ENCODE measurements at places on chromosomes 5 and 9.

DNA sequence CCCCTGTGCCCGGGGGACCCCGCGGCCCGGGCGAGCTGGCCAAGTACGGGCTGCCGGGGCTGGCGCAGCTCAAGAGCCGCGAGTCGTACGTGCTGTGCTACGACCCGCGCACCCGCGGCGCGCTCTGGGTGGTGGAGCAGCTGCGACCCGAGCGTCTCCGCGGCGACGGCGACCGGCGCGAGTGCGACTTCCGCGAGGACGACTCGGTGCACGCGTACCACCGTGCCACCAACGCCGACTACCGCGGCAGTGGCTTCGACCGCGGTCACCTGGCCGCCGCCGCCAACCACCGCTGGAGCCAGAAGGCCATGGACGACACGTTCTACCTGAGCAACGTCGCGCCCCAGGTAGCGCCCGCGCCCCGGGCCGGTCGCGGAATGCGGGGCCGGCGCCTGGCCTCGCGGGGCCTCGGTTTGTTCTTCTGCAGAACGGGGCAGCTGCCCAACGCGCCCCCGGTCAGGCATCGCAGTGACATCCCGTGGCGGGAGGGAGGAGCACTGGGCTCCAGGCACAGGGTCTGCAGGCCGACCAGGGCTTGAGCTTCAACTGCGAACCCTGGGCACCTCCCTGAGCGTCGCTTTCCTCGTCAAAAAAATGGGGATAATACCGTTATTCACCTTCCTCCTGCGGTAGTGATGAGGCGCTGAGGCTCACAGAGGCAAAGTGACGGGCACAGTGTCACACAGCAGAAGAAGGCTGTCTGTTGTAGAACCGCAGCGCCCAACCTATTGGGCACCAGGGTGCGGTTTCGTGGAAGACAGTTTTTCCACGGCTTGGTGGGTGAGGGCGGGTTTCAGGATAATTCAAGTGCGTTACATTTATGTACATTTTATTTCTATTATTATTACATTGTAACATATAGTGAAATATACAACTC, 777 bp downstream of the ENDOG start:
- peak; percentile 79 for DNase-seq

- DNase-seq: no peak
Measured at GRCh38 chr9:4259489-4259888, 40.4 kb downstream of the GLIS3 start.

GRCh38 chr9:34380511-34381315, 4.0 kb upstream of the MYORG start:
- DNase-seq: peak; percentile 89

DNA sequence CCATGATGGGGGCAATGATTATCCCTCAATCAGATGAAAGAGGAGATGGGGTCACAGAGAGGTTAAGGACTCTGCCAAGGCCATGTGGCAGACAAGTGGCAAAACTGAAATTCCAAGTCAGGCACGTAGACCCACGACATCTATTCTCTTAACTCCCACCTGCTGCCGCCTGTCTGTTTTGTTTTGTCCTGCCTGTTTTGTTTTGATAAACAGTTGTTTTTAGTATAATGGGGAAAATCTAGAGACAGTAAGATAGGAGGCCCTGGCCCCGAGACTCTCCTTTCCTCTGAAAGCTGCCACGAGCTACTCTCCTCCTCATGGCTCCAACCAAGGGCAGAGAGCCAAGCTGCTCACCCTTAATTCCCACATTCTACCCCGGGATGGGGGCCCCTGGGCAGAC, 4.9 kb downstream of the FSTL4 start:
- DNase-seq: no peak

- no peak for DNase-seq
Measured at GRCh38 chr5:139188558-139189270, 9.5 kb downstream of the SIL1 start.

DNA sequence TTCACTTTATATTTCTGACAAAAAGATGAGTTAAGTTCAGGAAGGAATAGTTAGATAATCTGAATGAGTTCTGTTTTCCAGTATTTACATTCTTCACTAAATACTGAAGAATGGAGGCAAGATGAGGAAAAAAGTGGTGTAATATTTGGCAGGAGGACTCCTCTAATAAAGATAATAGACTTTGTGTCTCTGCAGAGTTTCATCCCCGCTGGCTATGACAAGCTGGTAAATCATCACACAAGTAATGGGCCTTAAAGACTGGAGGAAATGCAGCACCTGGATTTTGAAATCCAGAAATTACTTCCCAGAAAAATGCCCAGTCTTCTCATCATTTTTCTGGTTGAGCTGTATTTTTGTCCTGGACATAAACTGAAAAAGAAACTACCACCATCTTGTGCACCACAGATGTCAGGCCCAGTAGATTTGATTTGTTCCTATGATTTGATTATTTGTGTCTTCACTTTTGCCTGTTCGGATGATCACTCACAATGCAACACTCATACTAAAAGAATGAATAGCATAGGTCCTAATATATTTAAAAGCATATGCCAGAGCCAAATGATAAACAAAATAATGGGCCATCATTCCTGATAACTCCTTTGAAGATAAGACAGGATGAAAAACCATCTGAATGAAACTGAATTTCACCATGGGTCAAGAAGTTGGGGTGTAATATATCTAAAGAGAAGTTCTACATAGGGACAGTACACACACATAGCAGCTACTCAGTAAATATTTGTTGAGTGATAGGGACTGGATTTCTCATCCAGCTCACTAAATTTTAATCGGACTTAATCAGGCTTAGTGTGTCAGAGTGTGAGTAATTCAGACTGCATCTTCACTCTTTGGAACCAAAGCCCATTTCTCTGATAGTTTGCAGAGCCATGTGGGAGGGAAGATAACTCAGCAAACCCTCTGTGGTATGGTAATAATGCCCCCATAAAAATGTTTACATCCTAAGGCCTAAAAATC, 200.5 kb downstream of the HINT1 start:
- DNase-seq: no peak

- DNase-seq: peak; percentile 34
Measured at GRCh38 chr5:32916648-32917047, 205.5 kb downstream of the NPR3 start.

DNA sequence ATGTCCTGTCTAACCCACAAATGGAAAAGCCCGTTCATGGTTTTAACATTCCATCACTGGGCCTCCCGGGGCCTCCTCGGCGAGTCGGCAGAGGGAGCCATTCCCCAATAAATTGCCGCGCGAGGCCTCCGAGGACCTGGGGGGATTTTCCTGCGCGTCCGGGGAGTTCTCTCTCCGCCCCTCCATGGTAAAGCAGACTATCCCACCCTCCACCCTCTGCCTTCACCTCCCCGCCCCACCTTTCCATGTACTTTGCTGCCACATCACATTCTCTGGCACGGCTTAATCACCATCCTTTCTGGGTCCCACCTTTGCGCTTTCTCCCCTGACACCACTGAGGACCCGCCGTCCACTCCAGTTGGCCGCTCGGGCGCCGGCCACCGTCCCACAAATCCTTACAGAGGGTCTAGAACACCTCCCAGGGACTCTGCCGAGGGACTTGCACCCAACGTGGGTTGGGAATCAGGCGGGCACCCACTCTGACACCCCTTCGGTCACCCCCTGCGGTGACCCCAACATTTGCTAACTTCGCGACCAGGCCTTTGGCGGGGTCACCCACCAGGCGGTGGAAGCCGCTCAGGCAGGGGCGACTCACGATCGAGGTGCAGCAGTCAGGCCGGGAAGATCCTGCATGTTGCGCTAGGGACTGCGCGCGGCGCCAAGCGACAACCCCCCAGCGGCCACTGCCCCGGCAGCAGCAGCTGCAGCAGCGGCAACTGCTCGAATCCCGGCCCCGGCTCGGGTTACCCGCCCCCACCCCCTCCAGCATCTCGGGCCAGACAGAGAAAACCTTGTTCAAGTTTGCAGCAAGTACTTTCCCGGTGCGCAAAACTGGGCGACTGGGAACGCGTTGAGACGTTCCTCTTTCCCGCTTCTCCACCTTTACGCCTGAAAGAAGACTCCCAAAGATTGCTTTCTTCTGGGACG, at the start of gene MEGF10:
Gene MEGF10 (plus strand): TSS at position 778 of the 927 bp plus-strand sequence. CDS start 40,513 bp downstream, outside the sequence.
- peak; percentile 81 for DNase-seq

DNA sequence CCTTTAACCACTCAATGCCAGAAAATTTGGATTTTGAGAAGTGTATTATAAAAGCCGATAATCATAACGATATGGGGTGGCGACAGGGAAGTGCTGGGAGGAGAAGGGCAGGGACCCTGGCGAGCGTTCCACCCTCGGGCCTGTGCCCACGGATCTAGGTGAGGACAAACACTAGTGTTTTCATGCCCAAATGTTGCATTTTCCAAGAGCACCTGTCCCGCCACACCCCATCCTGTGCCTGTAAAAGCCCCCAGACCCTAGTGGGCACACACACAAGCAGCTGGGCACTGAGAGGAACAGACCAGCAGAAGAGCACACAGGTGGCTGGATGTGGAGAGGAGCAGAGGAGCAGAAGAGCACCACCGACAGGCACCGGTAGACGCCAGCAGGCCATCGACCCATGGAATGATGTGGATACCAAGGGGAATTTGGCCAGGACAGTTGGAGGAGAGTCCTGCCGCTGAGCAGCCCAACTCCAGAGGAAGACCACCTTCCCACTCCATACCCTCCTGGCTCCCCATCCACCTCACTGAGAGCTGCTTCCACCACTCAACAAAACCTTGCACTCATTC, 315.0 kb downstream of the EDIL3 start:
- DNase-seq: no peak

GRCh38 chr9:134349936-134350335, 23.7 kb downstream of the RXRA start:
- DNase-seq: no peak

- no peak for DNase-seq
Measured at GRCh38 chr9:68726489-68726888, 21.4 kb downstream of the PIP5K1B start.

DNA sequence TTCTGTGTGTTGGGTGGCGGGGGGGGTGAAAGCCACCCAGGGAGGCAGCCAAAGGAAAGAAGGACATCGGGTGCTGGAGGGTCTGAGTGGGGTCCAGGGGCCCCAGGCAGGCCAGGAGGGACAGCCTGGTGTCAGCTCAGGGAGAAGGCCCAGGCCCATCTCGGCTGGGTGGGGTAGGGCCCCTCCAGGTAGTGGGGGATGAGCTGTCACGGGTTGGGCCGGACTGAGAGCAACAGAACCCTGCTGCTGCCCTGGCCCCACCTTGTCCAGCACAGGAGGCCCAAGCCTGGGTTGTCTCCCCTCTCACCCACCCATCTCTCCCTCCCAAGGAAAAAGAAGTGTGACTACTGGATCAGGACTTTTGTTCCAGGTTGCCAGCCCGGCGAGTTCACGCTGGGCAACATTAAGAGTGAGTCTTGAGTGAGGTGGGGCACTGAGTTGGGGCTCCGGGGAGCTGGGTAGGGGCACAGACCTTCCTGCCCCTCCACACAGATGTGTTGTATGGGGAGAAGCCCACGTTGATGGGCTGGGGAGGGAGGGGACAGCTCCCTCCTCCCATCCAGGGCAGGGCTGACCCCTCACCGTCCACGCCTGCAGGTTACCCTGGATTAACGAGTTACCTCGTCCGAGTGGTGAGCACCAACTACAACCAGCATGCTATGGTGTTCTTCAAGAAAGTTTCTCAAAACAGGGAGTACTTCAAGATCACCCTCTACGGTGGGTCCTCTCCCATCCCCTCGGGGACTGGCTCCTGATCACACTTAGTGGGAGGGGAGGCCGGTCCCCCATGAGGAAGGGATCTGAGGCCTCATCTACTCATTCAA, 2.3 kb downstream of the LCN2 start:
- DNase-seq: no peak

GRCh38 chr9:23431459-23431858, 394.6 kb downstream of the ELAVL2 start:
- no peak for DNase-seq

GRCh38 chr5:148208226-148208625, 5.4 kb downstream of the SPINK6 start:
- no peak for DNase-seq

DNA sequence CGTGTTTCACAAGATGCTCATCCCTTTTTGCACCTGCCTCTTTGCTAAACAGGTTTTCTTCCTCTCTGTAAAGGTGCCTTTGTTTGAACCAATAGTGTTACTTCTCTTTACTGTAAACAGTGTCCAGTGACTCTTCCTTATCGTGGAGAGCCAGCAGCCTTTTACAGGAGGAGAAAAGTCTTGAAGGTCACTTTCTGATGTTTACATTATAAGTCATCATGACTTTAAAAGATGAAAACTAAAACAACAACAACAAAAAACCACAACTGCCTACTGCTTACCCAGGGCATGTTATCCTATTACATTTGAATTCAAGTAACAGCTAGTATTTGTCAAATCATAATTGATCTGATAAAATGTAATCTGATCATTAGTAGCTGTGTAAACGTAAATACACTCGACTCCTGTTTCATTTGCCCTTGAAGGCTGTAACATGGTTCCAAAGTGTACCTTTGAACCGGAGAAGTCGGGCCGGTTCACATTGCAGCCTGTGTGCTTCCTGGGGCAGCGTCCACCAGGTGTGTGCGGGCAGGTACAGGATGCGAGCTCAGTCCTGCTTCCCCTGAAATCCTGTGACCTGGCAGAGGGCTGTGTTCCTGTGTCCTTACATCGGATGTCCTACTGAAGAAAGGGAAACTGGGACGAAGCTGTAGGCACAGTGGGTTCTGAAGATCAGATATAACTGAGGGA, 118.1 kb downstream of the C9orf152 start:
- no peak for DNase-seq

- no peak for DNase-seq
Measured at GRCh38 chr9:97723819-97724218, 26.7 kb upstream of the XPA start.

GRCh38 chr5:150492621-150493020, 15.3 kb upstream of the NDST1 start:
- no peak for DNase-seq
